Natural killer cell treated with Interleukin-12 subunit alpha and Interleukin-12 subunit beta and Interleukin-15 and Interleukin-18, amount 100 ng/mL, for 72 hours (primary cell): ENCODE measurements at places on chromosomes 16 and 17. TPM values are rescaled to one million over a fixed set of nuclear protein-coding genes. Genes with fewer than 3 reads are reported as not detected.

Gene KRTAP3-1
- not detected for total RNA-seq

Gene TMEM98
- 0.59 TPM for total RNA-seq

DNA sequence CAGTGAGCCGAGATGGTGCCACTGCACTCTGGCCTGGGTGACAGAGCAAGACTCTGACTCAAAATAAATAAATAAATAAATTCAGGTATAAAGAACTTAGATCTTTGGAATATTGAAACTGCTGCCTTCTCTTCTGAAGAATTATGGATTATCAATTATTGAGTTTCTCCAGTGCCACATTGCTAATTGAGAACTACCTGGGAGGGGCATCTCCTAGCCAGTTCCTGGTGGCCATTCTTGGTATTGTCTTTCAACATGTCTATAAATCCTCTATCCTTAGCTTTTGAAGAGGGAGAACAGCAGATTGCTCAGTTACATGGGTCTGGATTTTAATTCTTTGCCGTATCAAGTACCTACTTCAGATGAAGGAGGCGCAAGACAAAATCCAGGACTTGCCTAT, 29.2 kb downstream of the CALCOCO2 start:
- H3K27me3 ChIP-seq = no peaks in the 10 kb centered on the region
- no peaks in the 10 kb centered on the region for H3K4me1 ChIP-seq
- H3K27ac ChIP-seq = no peak overlapping the region
- H3K36me3 ChIP-seq = peaks cover 39% of the 10 kb centered on the region

- peaks cover 19% of the 10 kb centered on the region for H3K27me3 ChIP-seq
- no peaks in the 10 kb centered on the region for H3K36me3 ChIP-seq
- H3K4me1 ChIP-seq = peaks cover 7% of the 10 kb centered on the region
- H3K27ac ChIP-seq = no peak overlapping the region
- no peak for DNase-seq
Measured at GRCh38 chr16:19294156-19294649, 8.7 kb downstream of the CLEC19A start.

GRCh38 chr17:72838581-72838980, 253.9 kb downstream of the SLC39A11 start:
- peaks cover 14% of the 10 kb centered on the region for H3K36me3 ChIP-seq
- DNase-seq = no peak
- H3K4me1 ChIP-seq = no peaks in the 10 kb centered on the region
- no peak overlapping the region for H3K27ac ChIP-seq
- H3K27me3 ChIP-seq = no peaks in the 10 kb centered on the region

DNA sequence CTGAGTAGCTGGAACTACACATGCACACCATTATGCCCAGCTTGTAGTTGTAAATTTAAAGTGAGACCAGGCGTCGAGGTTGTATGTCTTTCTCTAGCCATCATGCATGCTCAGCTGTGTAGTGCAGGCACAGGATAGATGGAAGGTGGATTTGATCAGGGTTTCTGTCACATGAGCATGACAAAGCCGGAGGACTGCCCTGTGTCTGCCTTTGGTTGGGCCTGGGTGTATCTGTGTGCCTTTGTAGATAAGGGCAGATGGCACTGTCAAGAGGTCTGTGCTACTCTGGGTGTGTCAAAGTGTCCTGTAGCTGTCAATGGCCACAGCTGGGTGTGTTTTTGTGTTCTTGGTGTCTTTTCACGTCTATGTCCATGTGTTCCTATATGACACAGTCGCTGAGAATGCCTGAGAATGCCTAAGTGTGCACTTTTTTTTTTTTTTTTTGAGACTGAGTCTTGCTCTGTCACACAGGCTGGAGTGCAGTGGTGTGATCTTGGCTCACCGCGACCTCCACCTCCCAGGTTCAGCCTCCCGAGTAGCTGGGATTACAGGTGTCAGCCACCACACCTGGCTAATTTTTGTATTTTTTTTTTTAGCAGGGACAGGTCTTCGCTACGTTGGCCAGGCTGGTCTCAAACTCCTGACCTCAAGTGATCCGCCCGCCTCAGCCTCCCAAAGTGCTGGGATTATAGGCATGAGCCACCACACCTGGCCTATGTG, 4.1 kb upstream of the NAGS start:
- DNase-seq = no peak
- no peak overlapping the region for H3K4me3 ChIP-seq
- H3K4me1 ChIP-seq = no peaks in the 10 kb centered on the region
- H3K36me3 ChIP-seq = no peaks in the 10 kb centered on the region
- no peak overlapping the region for H3K27ac ChIP-seq

Gene GUCY2D
- not detected for total RNA-seq

Gene KRT25
- not detected for total RNA-seq

Gene CLEC3A
- total RNA-seq = not detected

GRCh38 chr17:49343273-49343672, 18.8 kb downstream of the ZNF652 start:
- peak overlapping the region; percentile 92 for H3K27ac ChIP-seq
- peak; percentile 63 for DNase-seq
- H3K4me1 ChIP-seq = peaks cover 72% of the 10 kb centered on the region
- peak overlapping the region; percentile 85 for H3K4me3 ChIP-seq
- peaks cover 3% of the 10 kb centered on the region for H3K36me3 ChIP-seq

DNA sequence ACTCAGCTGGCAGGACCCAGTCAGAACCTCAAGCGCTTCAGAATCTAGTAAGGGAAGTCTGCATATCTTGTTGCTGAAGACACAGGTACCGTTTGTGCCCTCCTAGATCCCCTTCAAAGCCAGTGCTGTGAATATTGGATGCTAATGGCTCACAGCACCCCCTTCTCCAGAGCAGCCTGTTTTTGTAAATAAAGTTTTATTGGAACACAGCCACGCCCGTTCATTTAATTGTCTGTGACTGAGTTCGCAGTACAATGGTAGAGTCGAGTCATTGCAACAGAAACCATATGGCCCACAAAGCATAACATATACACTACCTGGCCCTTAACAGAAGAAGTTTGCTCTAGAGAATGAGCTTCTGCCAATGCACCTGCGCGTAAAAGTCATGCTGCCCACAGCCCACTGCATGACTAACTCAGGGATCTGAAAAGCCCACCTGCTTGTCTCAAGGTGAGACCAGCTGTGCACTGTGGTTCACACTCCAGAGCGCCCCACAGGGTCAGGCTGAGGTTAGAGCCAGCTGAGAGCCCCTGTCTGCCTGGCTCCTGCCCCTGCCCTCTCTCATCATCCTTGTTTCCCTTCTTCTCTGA, 48.8 kb downstream of the AIPL1 start:
- DNase-seq = no peak
- H3K4me1 ChIP-seq = no peaks in the 10 kb centered on the region
- H3K4me3 ChIP-seq = no peak overlapping the region
- H3K27ac ChIP-seq = no peak overlapping the region
- peaks cover 6% of the 10 kb centered on the region for H3K27me3 ChIP-seq

DNA sequence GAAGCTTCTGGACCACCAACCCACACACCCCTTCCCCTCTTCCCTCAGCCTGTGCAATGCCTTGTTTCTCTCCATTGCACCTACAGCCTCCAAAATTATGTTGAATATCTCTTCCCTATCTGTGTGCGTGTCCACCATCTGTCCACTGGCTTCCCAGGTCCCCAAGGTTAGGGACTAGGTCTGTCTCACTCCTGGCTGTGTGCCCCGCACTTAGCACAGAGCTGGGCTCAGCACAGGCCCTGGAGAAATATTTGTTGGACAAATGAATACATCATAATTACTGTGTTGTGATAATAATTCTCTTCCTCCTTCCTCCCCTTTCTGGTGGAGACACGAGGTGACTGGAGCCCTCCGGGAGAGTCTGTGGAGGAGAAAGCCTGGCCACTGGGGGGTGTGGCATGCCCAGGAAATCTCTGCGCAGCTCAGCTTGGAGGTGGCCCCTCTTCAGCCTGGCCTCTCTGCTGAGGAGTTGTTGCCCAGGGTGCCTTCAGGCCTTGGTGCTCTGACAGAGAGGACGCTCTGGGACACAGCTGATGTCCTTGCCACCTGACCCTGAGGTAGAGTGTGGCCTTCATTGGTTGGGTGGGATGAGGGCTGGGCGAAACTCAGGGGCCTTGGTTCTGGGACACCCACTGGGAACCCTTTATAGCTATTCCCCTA, 3.3 kb upstream of the BRD7 start:
- H3K27ac ChIP-seq = no peak overlapping the region
- H3K27me3 ChIP-seq = peaks cover 11% of the 10 kb centered on the region
- peaks cover 22% of the 10 kb centered on the region for H3K4me1 ChIP-seq

- peaks cover 57% of the 10 kb centered on the region for H3K4me1 ChIP-seq
- no peak for DNase-seq
- H3K36me3 ChIP-seq = no peaks in the 10 kb centered on the region
- no peaks in the 10 kb centered on the region for H3K27me3 ChIP-seq
- H3K27ac ChIP-seq = peak overlapping the region; percentile 11
Measured at GRCh38 chr16:11143372-11144035, 112.5 kb downstream of the SOCS1 start.

Gene CEMP1
- total RNA-seq = not detected

- DNase-seq = no peak
- peak overlapping the region; percentile 74 for H3K27ac ChIP-seq
- H3K36me3 ChIP-seq = no peaks in the 10 kb centered on the region
- H3K4me1 ChIP-seq = peaks cover 38% of the 10 kb centered on the region
- H3K4me3 ChIP-seq = no peak overlapping the region
Measured at GRCh38 chr17:50908860-50909764, 43.0 kb upstream of the TOB1 start.
